Hematopoietic multipotent progenitor cell (in vitro differentiated cells): ENCODE measurements at places on chromosomes 13 and 19. TPM values are rescaled to one million over a fixed set of nuclear protein-coding genes. Genes with fewer than 3 reads are reported as not detected.

DNA sequence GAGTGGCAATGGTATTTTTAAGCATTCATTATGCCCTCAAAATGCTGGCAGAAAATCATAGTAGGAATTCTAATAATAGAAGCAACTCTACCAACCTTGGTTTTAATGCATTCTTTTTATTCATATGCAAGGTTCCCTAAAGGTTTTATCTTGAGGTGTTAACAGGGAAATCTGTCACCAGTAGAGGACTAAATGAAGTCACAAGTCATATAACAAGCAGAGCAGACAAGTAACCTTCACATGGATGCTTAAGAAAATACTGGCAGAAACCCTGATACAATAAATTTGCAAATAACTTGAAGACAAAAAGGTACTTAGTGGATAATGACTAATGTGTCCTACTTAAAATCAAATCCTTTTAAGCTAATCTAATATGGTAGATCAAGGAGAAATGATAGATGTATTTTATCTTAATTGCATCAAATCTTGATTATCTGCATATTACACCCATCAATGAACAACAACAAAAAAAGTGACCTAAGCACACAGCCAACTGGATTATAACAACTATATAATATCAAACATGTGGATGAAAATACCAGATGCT, 73.3 kb downstream of the RFC3 start:
- no peak for DNase-seq

- DNase-seq, result no peak
Observed at GRCh38 chr19:48558018-48558684, 6.2 kb downstream of the SULT2B1 start.

- no peak for DNase-seq
Observed at GRCh38 chr19:46067691-46068090, 26.9 kb upstream of the IGFL4 start.

- no peak for DNase-seq
Observed at GRCh38 chr13:33296793-33297425, 11.4 kb upstream of the STARD13 start.

Gene IZUMO2
- total RNA-seq, result not detected
